ENCODE measurements at places on chromosomes 12 and 14.
A peak's percentile ranks its signal among the peaks of the same experiment; 100 is the strongest.

DNA sequence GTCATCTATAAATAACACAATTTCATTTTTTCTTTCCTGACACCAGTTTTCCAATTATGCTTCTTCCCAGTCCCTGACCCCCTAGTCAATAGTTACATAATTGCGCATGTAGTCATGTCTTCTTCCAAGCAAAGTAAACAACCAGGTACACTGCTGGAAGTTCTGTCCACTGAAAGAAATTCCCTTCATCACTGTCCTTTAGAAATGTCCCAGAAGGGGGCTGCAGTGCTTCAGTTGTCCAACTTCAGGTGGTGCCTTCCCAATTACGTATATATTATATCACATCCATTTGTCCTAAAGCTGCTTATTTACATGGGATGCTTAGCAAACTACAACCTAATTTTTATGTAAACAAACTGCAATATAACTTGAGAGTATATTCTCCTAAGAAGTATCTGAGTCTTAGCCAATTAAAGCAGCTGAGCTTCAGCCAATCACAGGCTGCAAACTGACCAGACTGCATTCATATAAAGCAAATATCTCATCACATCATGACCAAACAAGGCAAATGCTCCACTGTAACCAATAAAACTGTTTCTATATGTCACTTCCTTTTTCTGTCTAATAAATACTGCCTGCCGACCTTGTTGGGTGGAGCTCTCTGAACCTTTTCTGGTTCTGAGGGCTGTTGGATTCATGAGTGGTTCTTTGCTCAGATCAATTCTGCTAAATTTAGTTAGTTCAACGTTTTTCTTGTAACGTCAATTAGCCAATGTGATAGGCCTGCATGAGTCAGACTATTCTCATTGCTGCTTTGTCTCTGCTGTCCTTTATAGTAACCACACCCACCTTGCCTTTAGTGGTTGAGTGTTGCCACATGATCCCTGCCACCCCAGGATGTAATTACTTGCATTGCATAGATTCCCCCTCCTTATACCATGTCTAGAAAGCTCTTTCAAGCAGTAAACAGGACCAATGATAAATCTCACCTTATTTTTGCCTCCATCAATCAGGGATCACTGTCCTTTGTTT, 239.3 kb downstream of the ALG10B start:
- DNase-seq = no peak

DNA sequence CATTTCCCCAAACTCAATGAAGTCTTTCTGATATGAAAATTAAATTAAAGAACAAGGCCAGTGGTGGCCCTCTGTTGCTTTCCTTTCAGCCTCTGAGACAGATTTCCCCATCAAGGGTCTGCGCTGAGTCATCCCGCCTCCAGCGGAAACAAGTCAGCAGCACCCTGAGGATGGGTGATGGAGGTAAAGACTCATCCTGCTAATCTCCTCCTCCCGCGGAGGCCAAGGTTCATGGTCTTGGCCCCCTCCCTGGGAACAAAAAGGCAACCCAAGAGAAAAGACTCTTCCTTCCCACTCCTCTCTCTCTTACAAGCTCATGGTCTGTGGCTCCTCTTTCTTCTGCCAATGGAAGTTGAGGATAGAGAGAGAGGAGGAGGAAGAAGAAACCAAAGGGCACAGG, 9.0 kb upstream of the NUMB start:
- peak; percentile 59 for DNase-seq

- DNase-seq = no peak
Observed at GRCh38 chr12:3140284-3140683, 63.1 kb downstream of the TSPAN9 start.

GRCh38 chr12:56980941-56981530, 23.6 kb upstream of the RDH16 start:
- no peak for DNase-seq

DNA sequence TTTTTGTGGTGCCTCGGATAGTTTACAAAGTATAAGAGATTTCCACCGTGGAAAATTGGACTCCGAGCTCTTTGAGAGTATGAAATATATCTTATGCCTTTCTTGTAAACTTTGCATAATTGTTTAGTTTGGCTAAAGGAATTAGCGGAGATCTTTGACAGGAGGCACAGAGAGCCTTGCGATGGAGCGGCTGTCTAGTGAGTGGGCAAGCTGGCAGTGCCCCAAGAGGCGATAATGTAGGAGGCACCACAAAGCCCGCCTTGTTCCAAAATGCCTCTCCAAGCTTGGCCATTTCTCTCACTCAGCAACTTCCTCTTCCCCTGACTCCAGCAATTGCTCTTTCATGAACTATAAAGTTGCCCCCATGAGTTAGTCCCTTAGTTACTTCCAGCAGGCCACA, 270.1 kb upstream of the PRICKLE1 start:
- no peak for DNase-seq

- no peak for DNase-seq
Observed at GRCh38 chr14:96811985-96812667, 14.9 kb downstream of the VRK1 start.

- no peak for DNase-seq
Observed at GRCh38 chr12:82996168-82996812, 309.6 kb downstream of the TMTC2 start.

- DNase-seq = no peak
Observed at GRCh38 chr14:69475194-69475818, 9.2 kb upstream of the PLEKHD1 start.

DNA sequence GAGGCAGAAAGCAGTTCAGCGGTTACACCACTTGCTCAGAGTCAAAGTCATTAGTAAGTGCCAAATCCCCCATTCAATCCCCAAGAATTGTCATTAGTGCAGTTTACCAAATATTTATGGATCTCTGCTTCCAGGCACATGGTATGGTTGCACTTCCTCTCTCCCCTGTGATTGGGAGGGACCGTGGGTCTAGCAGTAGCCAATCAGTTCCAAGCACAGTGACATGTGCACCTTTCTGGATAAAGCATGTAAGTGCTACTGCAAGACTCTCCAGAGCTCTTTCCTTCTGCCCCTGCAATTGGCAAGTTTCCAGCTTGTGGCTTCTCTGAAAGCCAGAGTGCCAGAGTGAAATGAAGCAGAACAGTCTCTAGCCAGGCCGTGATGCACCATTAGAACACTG, 85.3 kb upstream of the FLRT2 start:
- no peak for DNase-seq

- DNase-seq = no peak
Observed at GRCh38 chr12:25574761-25575160, 21.7 kb upstream of the LMNTD1 start.

DNA sequence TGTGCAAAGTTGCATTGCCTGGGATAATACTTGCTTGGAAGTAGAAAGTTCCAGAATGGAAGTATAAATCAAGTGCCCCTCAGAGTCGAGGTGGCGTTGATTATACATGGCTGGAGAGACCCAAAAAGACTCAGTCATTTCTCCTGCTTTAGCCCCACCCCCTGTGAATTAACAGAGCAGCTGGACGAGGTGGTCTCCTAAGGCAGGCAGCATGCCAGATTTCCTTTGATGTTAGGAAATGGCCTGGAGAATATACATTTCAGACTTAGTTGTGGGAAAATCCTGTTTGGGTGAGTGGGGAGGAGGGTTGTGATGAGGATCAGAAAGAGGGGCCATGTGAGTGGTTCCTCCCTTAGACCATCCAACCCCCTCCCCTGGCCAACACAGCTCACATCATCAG, 406.1 kb upstream of the TMPO start:
- no peak for DNase-seq

DNA sequence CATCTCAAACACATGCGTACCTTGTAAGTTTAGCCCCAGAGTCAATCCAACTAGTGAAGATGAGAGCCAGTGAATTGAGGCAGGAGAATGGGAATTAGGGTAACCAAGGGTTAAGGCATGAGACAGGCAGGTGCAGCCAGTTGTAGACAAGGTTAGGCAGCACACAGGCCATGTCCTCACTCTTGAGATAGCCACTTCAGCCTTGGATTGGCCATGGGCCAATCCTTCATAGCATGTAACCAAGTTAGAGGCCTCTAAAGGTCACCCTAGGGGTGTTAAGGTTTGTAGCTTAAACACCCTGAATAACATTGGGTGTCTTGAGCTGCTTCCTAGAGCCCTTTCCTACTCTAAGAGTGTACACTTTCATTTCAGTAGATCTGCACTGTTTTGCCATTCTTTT, 208.2 kb upstream of the RBM19 start:
- DNase-seq = no peak

- DNase-seq = no peak
Observed at GRCh38 chr14:89862856-89863255, 91.7 kb downstream of the EFCAB11 start.

DNA sequence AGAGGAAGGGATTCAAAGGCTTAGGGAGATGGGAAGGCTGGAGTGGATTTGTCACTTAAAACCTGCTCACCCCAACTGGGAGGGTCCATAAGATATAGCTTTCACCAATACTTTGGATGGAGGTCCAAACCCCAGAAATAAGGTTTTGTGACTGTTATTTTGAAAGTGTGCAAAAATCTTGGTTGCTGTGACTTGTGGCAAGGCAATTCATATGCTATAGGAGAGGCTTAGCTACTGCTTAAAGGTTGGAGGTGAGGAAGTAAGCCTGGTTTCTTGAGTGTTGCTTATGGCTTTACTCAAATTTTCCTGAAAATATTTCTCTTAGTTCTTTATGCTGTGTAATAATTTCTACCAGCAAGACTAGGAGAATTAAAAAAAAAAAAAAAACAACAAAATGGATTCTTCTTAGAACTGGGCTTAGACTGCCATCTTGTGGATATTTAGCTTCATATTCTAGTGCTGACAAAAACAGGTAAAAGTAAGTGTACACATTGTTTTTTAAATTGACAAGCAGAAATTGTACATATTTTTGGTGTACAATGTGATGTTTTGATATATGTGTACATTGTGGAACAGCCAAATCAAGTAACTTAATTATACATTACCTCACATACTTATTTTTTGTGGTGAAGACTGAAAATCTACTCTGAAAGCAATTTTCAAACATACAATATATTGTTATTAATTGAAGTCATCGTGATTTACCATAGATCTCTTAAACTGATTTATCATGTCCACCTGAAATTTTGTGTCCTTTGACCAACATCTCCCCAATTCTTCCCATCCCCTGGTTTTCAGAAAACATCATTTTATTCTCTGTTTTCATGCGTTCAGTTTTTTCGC, 23.0 kb downstream of the PDE6H start:
- no peak for DNase-seq

- no peak for DNase-seq
Observed at GRCh38 chr14:100466111-100466856, 120.9 kb downstream of the BEGAIN start.

DNA sequence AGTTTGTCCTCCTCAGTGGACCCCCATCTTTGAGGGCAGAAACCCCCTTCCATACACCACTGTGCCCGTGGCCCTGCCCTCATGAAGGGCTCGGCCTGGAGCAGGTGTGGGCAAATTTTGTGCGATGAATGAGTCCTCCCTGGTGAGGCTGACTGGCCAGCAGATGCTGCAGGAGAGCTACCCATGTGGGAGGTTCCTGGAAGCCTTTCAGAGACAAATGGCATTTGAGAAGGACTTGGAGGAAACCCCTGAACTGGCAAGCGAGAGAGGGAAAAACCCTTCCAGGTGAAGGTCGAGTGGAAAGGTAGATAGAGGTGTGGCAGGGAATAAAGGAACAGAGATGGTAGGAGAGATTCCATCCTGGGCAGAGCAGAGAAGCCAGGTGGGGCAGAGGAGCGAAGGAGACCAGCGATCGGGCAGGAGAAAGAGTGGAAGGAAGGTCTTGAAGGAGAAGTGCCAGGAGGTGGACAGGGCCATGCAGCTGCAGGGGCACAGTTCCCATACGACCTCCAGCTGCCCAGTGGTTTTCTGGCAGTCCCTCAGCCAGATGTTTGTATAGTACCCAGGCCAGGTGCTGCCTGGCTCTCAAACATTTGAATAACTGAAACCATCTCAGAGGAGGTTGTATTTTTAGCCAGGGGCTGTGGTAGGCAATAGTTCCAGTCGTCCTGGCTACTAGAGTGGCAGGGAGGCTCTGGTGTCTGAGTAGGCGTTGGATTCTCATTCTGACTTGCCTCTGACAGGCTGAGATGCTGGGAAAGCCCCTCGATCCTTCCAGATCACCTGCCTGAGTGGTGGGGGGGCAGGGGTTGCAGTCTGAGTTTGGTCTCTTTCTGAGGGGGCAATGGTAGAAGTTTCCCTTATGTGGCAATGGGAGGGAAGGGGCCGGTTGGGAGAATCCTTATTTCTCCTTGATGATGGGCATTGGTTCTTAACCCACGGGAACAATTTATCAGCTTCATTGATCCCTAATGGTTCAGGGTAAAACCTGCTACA, 40.1 kb downstream of the FBXL14 start:
- DNase-seq = peak; percentile 41

- DNase-seq = no peak
Observed at GRCh38 chr12:12599750-12600643, 11.7 kb upstream of the CREBL2 start.

GRCh38 chr12:93520454-93520853, 52.0 kb upstream of the SOCS2 start:
- no peak for DNase-seq

GRCh38 chr14:89371585-89372511, 45.2 kb downstream of the FOXN3 start:
- no peak for DNase-seq

- no peak for DNase-seq
Observed at GRCh38 chr14:90970167-90970600, 90.3 kb downstream of the RPS6KA5 start.

GRCh38 chr12:3376779-3377455, 114.1 kb upstream of the PRMT8 start:
- no peak for DNase-seq

DNA sequence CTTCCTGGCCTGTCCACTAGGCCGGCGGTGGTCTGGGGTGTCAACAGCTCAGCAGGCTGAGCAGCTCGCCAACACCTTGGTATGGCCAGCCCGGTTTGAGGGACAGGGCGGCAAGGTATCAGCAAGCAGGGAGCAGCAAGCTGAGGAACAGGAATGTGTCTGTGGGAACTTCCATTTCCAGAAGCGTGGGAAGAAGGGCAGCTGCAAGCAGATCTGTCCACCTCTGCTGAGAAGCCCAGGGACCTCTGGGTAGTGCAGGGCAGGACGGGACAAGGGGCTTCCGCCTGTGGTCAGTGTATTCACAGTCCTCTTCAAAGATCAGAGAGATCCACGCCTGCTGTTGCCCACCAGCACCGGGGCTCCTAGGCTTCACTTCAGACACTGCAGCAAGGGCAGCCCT, 36.0 kb downstream of the ACTN1 start:
- no peak for DNase-seq

GRCh38 chr12:112386726-112387125, 4.5 kb upstream of the HECTD4 start:
- no peak for DNase-seq

GRCh38 chr12:117344716-117345115, 16.7 kb downstream of the NOS1 start:
- DNase-seq = no peak

GRCh38 chr12:130438711-130439110, 101.0 kb downstream of the PIWIL1 start:
- DNase-seq = no peak
